ENCODE measurements at places on chromosomes 11 and 22.

- H3K27me3 ChIP-seq, result no peaks in the 10 kb centered on the region
- peaks cover 40% of the 10 kb centered on the region for H3K36me3 ChIP-seq
- no peak overlapping the region for H3K27ac ChIP-seq
- peaks cover 11% of the 10 kb centered on the region for H3K4me1 ChIP-seq
Observed at GRCh38 chr11:108672113-108672512, 7.2 kb downstream of the DDX10 start.

GRCh38 chr22:40567626-40568328 is 68.7 kb downstream of the MRTFA start:
- no peak overlapping the region for H3K27ac ChIP-seq
- no peaks in the 10 kb centered on the region for H3K27me3 ChIP-seq
- DNase-seq, result no peak
- H3K4me1 ChIP-seq, result no peaks in the 10 kb centered on the region
- no peak overlapping the region for H3K4me3 ChIP-seq
- H3K36me3 ChIP-seq, result peaks cover 26% of the 10 kb centered on the region

DNA sequence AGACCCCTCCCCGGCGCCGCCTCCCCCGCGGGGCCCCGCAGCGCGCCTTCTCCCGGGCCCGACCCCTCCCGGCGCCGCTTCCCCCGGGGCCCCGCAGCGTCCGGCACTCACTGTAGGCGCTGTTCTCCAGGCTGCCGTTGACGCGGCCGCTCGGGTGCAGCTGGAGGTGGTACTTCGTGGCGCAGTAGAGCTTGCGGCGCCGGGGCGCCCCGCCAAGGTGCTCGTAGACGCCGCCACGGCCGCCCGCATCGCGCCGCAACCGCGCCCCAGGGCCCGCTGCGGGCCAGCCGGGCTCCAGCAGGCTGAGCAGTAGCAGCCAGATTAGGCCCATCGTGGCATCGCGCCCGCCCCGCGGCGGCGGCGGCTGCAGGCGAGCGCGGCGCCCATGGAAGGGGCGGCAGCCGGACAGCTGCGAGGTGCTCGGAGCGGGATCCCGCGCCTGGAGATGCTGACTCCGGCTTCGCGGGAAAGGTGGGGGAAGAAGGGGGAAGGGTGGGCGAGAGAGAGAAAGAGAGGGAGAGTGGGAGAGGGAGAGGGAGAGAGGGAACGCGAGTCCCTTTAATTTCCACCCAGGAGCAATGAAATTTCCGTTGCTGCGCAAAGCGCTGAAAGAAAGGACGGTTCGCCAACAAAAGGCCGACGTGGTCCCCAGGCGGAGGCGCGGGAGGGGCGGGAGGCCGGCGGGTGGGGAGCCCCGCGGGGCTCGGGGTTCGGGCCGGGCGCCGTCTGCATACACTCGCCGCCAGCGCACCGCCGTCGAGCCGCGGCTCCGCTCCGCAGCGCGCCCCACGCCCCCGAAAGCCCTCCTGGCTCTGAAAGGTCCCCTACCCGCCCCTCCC is at the start of gene FGF3:
Gene FGF3 (minus strand): TSS at position 814 of the 839 bp plus-strand sequence. CDS start 483 bp downstream, at position 331.
- no peaks in the 10 kb centered on the region for H3K4me1 ChIP-seq
- peaks cover 40% of the 10 kb centered on the region for H3K27me3 ChIP-seq
- no peaks in the 10 kb centered on the region for H3K36me3 ChIP-seq
- H3K27ac ChIP-seq, result no peak within 1 kb of the TSS

- H3K4me1 ChIP-seq, result peaks cover 16% of the 10 kb centered on the region
- H3K4me3 ChIP-seq, result no peak overlapping the region
- DNase-seq, result no peak
- H3K27me3 ChIP-seq, result no peaks in the 10 kb centered on the region
- peaks cover 9% of the 10 kb centered on the region for H3K36me3 ChIP-seq
Observed at GRCh38 chr11:13303668-13304649, 26.4 kb downstream of the BMAL1 start.

DNA sequence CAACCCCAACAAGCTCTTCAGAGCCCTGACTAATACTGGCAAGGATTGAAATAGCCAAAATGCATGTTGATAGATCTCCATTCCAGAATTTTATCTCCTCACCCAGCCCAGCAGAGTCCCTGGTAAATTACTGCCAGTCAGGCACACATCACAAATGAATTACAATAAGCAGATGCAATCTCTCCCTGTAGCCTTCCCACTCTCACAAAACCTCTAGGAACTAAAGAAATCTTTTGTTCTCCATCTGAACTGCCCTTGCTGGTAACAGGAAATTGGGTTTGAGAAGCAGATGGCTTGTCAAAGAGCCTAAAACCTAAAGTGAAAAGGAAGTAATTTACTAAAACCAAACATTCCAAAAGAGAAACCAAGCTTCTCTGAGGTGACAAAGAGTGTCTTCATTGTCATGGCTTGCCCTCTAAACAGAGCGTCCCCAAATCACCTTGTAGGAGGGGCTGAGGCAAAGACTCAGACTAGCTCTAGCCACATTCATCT is 59.5 kb downstream of the FAM168A start:
- H3K27me3 ChIP-seq, result no peaks in the 10 kb centered on the region
- H3K4me3 ChIP-seq, result no peak overlapping the region
- H3K36me3 ChIP-seq, result peaks cover 4% of the 10 kb centered on the region
- H3K27ac ChIP-seq, result peak overlapping the region; percentile 74

GRCh38 chr11:91310085-91310484 is 914.5 kb upstream of the FAT3 start:
- DNase-seq, result no peak
- no peak overlapping the region for H3K4me3 ChIP-seq
- no peaks in the 10 kb centered on the region for H3K36me3 ChIP-seq
- H3K4me1 ChIP-seq, result no peaks in the 10 kb centered on the region
- no peak overlapping the region for H3K27ac ChIP-seq

DNA sequence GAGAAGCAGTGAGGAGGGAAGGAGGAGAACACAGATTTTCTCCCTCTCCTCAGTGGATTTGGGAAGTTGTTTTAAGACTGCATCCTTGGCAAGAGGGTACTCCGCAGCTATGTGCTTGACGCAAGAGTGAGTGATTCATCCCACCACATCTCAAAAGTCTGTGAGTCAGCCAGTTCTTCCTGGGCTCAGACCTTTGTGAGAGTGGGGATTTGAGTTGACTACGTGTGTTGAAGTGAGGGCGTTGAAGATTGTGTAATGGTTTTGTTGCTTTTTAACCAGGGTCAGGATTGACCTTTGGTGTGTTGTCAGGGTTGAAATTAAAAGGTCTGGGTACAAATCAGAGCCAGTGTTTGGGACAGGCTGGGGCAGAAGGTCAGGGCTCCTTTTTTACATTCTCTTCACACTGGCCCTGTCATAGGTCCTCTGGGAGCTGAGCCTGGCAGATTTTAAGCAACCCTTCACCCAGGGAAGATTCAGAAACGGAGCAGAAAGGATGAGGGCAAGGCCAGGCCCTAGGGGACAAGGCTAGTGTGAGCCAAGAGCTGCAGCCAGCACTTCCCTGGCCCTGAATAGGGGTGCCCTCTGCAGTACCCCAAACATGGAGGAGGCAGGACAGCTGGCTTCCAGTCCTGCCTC is 4.2 kb upstream of the C11orf86 start:
- H3K27me3 ChIP-seq, result peaks cover 4% of the 10 kb centered on the region
- no peak overlapping the region for H3K4me3 ChIP-seq
- H3K27ac ChIP-seq, result peak overlapping the region; percentile 1
- H3K36me3 ChIP-seq, result no peaks in the 10 kb centered on the region
- DNase-seq, result no peak
- peaks cover 22% of the 10 kb centered on the region for H3K4me1 ChIP-seq

- H3K4me1 ChIP-seq, result no peaks in the 10 kb centered on the region
- no peaks in the 10 kb centered on the region for H3K27me3 ChIP-seq
- no peak overlapping the region for H3K4me3 ChIP-seq
- DNase-seq, result no peak
- no peaks in the 10 kb centered on the region for H3K36me3 ChIP-seq
Observed at GRCh38 chr11:97963528-97964331, 1057.0 kb upstream of the CNTN5 start.

DNA sequence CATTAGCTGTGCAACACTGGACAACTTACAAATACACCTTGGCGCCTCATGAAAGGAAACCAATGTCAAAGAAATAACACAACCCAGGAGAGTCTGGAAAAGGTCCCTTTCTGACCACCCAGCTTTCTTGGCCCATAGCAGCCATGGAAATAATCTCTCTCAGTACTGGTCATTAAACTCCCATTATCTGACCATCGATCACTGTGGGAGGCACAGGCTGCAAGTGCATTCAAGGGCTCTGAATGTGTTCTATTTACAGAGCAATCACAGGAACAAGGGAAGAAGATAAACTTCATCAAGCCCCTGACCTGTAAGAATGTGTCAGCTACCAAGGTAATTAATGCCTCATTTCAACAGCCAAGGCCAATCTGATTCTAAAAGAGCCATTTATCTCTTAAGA is 40.1 kb downstream of the CTSC start:
- no peak for DNase-seq
- no peak overlapping the region for H3K4me3 ChIP-seq
- peaks cover 22% of the 10 kb centered on the region for H3K4me1 ChIP-seq
- peaks cover 93% of the 10 kb centered on the region for H3K36me3 ChIP-seq
- no peak overlapping the region for H3K27ac ChIP-seq

GRCh38 chr11:108596701-108597100 is 3.1 kb upstream of the EXPH5 start:
- DNase-seq, result no peak
- H3K27ac ChIP-seq, result no peak overlapping the region
- no peak overlapping the region for H3K4me3 ChIP-seq
- H3K27me3 ChIP-seq, result peaks cover 53% of the 10 kb centered on the region
- peaks cover 17% of the 10 kb centered on the region for H3K4me1 ChIP-seq

DNA sequence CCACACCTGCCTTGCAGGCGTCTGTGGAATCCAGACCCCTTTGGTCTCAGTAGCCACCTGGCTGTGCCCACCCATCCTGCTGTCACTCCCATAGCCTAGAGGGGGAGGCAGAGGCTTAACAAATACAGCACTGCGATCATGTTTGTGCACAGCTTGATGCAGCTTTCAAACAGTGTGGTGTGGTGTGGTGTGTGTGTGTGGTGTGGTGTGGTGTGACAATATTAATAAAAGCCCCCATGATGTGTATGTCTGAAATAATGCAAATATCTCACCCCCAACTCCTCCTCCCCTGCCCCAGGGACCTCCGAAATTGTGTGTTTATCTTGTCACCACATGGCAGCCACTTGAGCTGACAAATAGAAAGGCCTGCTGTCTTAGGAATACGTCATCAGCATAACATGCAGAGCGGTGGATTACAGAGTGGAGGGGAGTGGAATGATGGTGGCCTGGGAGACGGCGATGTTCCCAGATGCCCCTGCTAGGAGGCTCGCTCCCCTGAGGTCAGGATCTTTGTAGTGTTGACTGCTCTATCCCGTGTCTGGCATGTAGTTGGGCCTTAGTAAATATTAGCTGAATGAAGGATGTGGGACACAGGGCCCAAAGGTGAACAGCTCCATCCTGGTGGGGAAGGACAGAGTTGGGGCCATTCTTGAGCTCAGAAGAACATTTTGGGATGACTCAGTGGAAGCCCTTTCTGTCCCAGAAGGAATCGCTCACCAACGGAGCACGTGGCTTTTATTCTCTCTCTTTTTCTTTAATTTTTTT is 2.8 kb downstream of the PDXP start:
- H3K27me3 ChIP-seq, result no peaks in the 10 kb centered on the region
- H3K4me3 ChIP-seq, result peak overlapping the region; percentile 87
- peaks cover 26% of the 10 kb centered on the region for H3K36me3 ChIP-seq
- DNase-seq, result no peak

DNA sequence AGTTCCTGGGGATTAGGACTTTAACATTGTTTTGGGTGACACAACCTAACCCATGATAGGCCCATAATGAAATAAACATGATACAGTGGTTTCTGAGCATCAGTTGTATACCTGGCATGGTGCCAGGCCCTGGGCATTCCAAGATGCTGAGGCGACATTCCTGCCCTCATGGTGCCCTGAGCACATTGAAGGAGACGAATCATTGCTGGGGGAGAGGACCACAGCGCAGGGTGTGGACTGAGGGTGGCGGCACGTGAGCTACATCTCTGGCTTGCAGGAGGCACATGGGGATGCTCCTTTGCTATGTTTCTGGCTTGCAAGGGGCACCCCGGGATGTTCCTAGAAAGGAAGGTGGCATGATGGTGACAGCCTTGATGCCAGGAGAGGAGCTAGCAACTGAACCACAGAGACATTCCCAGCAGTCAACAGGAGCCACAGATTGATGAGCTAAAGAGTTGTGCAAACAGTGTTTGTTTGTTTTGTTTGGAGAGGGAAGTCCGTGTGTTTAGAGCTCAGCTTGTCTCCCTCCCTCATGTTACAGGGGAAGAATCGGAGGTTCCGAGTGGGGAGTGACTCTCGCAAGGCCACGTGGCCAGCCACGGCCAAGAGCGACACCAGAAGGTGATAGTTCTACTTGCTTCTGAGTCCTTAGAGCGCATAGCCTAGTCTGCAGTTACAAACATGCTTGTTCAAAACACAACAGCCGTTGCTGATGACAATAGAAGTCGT is 106.4 kb downstream of the MIAT start:
- no peak overlapping the region for H3K27ac ChIP-seq
- H3K36me3 ChIP-seq, result peaks cover 14% of the 10 kb centered on the region
- no peak overlapping the region for H3K4me3 ChIP-seq
- no peaks in the 10 kb centered on the region for H3K4me1 ChIP-seq
- no peaks in the 10 kb centered on the region for H3K27me3 ChIP-seq

DNA sequence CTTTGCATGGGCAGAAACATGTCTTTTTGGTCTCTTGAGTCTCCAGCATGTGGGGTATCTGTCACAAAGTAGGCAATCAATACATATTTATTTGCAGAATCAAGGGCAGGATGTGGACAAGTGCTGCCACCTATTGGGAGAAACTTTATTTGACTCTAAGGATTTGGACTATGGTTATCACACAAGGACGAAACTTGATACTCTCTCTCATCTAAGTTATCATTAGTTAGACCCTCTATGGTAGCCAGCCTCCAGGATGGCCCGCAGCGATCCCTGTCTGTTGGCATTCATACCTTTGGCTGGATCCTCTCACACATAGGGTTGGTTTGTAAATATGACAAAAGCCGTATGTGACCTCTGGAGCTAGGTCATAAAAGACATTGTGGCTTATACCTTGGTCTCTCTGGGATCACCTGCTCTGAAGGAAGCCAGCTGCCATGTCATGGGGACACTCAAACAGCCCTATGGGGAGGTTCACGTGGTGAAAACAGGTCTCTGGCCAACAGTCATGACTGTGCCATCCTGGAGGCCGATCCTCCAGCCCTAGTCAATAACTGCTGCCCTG is 1.1 kb upstream of the FBXO7 start:
- no peaks in the 10 kb centered on the region for H3K27me3 ChIP-seq
- peaks cover 4% of the 10 kb centered on the region for H3K36me3 ChIP-seq
- H3K4me3 ChIP-seq, result peak overlapping the region; percentile 87
- peak overlapping the region; percentile 89 for H3K27ac ChIP-seq
- peaks cover 15% of the 10 kb centered on the region for H3K4me1 ChIP-seq
